G401 (cell line): ENCODE measurements at places on chromosomes 2 and 18.

DNA sequence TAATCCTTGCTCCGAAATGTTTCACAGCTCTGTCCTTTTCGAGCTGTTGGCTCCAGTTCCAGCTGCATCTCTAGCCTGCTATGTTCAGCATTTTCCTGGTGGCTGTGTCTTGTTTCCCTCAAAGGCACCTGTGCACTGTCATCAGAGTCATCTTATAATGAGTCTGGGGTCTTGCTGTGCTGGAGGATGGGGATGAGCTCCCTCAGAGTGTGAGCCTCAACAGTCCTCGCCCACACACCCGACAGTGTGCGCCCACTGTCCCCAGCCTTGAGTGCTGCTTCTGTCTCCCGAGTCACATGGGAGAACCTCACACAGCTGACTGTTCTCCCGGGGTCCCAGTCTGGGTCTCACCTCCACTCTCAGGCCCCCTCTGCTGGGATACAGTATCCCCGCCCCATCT, 25.4 kb downstream of the SPP2 start:
- DNase-seq = no peak

- DNase-seq = no peak
These were observed 46.9 kb downstream of the TFCP2L1 start for GRCh38 chr2:121237980-121238665.

DNA sequence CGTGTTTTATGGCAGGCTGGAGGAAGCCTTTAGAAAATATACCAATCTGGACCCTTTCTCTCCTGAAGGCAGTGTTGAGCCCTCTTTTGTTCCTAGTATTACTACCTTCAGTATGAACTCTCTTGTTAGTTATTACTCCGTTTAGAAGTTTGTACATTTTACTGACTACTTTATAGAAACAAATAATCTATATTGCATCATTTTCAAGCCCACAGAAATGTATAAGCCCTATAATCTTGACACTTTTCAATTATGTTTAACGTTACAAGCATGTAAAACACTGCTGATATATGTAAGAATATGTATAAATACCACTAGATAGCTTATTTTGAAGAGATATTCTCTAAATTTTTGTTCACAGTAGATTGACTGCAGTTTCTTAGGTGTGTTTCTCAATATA, 64.0 kb downstream of the SLC25A12 start:
- no peak for DNase-seq

DNA sequence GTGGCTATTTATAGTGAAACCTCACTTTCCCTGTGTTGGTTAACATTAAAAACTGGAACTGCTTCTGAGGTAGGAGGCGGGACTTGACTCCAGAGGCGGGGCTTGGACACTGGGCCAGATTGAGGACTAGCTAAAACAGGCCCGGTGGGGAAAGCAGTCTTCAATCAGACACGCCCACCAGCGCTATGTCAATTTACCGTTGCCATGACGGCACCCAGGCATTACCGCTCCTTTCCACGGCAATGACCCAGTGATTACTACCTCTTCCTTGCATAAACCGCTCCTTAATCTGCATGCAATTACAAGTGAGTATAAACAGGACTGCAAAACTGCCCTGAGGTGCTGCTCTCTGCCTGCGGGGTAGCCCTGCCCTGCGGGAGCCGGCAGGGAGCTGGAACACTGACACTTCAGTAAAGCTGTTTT, 35.3 kb downstream of the LRRFIP1 start:
- DNase-seq = peak; percentile 20

- peak; percentile 88 for DNase-seq
These were observed 17.3 kb upstream of the ANXA4 start for GRCh38 chr2:69724540-69725159.

- DNase-seq = no peak
These were observed 5.7 kb downstream of the NCKAP5 start for GRCh38 chr2:133562558-133562957.

DNA sequence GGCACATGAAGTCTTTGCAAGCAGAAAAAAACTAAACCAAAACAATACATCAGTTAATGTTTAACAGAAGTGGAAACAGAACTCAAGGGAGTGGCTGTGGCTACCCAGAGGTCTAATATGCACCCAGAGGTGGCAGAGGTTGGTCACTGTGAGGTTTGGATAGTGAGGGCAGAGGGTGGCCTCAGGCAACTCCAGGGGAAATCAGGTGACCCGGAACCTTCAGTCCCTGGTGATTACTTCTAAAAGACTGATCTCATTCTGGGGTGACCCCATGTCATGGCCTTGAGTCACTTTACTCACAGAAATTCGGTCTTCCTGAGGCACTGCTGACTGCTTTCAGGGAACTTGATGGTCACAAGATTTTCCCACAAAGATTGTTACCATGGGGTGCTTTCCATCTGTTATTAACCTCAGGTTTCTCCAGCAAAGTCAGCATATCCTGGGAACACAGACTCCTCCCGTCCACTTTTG, 99.4 kb downstream of the TMEM17 start:
- no peak for DNase-seq

- no peak for DNase-seq
These were observed 28.0 kb upstream of the PPP1R1C start for GRCh38 chr2:181957668-181958067.

DNA sequence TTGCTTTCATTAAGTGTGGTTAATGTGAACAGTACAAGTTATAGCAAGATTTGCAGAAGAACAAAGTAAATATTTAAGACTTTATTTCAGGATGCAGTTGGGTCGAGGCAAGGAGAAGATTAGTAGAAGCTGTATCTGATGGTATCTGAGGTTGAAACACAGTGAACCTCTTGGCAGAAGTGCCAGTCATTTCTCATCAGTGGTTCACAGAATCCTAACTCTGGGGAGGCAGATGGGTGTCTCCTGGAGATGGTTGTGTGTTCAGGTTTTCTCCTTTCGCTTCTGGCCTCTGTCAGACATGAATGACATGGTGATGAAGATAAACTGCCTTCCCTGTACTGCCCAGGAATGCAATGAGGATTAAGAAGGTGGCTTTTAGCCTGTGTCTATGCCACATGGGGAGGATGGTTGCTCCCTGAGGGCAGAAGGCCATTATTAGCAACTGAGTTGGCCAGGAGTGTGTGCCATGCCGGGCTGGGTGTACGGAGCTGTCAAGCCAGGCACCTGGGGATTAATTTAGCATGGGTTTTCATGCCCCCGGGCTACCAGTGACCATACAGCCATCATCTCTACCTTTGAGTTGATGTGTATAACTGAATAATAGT, 28.0 kb downstream of the MGAT5 start:
- DNase-seq = no peak

DNA sequence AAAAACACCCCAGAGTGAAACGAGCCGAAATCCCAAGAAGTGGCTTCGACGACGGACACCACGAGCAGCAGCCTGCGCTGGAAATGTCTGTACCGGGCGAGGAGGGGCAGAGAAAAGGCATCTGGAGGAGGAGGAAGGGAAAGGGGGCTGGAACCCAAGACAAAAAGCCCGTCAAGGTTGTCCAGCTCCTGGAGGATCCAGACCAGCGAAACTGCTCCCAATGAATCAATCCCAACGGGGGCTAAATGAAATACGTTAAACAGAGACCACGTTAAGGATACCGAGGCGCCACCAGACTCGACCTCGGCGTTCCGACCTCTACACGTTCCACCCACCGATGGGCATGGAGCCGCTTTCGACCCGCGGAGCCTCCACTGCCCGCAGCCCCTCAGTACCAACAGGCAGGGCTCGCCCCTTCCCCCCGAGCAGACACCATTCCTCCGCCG, 400 bp downstream of the CCDC88A start:
- DNase-seq = no peak

- peak; percentile 45 for DNase-seq
These were observed 856 bp downstream of the ACAA2 start for GRCh38 chr18:49812286-49813068.

- no peak for DNase-seq
These were observed 149.4 kb upstream of the DNMT3A start for GRCh38 chr2:25491003-25491696.

DNA sequence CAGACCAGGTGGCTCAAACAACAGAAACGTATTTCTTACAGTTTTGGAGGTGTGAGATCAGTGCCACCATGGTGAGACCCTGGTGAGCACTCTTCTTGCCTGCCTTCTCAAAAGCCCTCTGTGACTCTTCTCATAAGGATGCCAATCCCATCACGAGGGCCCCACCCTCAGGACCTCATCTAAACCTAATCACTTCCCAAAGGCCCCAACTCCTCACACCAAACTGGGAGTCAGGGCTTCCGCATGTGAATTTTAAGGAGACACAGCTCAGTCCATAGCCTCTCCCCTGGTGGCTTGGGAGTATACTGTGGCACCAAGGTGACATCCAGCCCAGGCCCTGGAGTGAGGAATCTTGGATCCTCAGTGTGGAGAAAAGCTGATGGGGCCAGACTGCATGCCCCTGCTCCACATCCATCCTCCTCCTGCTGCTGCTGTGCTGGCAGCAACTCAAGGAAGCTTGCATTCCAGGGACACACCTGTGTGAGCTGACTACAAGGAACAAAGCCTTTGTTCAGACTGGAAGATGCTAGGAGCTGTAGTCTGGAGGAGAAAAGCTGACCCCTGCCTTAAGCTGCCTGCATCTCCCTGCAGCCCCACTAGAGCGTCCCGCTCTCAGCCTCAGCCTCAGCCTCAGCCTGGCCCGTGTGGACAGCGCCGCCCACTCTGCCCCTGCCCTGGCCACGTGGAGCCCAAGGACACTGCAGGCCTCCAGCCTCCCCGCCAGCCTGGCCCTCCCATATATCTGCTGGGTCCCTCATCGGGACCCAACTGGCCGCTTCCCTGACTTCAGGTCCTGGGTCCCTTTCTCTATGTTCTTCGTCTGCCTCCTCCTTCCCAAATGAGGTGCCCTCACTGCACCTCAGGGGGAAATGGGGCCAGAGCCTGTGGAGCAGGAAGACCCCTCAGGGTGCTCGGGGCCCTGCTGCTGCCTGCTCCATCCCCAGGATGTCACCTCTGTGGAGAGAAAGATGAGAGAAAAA, 87.8 kb upstream of the RAB6C start:
- no peak for DNase-seq

- no peak for DNase-seq
These were observed 734.0 kb upstream of the LINC00305 start for GRCh38 chr18:64882896-64883295.

DNA sequence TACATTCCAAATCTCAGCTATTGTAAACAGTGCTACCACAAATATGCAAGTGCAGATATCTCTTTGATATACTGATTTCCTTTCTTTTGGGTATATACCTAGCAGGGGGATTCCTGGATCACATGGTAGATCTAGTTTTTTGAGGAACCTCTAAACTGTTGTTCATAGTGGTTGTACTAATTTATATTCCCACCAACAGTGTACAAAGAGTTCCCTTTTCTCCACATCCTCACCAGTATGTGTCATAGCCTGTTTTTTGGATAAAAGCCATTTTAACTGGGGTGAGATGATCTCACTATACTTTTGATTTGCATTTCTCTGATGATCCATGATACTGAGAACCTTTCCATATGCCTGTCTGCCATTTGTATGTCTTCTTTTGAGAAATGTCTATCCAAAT, 6.3 kb upstream of the CCNT2 start:
- no peak for DNase-seq

DNA sequence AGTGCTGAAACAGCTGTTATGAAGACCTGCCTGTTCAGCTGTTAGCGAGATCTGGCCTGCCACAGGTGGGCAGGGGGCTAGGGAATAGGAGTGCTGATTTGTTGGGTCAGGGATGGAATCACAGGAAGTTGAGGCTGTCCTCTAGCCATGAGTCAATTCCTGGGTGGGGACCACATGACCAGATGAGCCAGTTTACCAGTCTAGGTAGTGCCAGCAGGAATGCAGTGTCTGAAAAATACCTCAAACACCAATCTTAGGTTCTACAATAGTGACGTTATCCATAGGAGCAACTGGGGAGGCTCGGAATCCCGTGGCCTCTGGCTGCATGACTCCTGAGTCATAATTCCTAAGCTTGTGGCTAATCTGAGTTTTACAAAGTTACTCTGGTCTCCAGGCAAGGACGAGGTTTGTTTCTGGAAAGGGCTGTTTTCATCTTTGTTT, 44.9 kb downstream of the DYSF start:
- no peak for DNase-seq

- DNase-seq = no peak
These were observed 187.3 kb downstream of the FAM210A start for GRCh38 chr18:13539050-13539449.

DNA sequence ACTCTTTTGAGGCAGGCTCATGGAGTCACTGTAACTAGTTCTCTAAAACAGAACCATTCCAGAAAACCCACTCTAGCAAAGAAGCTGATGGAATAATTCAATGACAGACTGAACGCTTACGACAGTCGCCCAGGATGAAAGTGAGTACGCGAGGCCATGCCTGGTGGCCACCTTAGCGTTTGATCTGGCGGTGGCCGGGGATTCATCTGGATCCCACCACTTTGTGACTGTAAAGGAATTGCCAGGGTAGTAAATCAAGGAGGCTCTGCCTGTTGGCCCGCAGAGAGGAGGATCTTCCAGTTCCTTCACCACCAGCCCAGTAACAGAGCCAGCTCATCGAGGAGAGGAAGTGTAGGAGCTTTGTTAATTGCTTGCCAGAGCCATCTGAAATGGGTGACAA, 34.6 kb downstream of the GREB1 start:
- DNase-seq = no peak

GRCh38 chr2:168196764-168197180, 50.6 kb downstream of the STK39 start:
- no peak for DNase-seq

DNA sequence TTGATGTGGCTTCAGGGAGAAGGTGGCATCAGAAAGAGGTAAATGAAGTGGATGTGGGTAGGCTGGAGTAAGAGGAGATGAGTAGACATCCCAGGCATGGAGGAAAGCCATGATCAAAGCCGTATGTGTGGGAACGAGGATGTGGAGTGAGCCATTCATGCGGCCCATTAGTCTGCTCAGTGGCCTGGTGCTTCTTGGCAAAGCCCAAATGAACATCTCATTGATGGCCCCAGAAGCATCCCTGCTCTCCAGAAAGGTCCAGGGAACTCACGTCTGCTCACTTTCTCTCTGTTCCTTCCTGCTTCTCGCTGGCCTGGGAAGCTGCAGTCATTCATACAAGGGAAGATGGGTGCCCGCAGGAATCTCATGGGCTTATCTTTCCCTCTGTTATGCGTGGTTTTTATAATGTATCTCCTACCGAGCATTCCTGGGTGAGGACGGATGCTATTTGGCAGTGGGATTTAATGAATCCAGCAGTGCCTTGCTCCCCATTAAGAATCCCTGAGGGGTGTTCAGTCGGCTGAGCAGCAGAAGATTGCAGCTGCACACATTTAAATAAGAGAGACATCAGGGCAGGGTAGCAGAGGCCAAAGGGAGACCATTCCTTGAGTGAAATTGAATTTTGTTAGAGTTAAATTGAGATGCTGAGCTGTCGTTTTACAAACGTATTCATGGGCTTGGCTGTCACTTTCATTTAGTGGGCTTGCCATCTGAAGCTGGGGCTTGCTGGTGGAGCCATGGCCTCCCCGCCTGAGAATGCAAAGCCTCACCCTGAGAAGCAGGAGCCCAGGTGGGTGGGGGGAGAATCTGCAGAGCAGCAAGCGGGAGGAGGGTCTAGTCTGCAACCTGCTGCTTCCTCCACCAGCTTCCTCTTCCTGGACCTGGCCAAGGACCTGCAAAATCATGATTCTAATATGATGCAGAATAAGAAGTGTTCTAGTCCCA, 64.5 kb downstream of the LYPD1 start:
- no peak for DNase-seq
